ENCODE measurements at places on chromosomes 2 and 18. TPM values are rescaled to one million over a fixed set of nuclear protein-coding genes. Genes with fewer than 3 reads are reported as not detected.

FAM237A gene
- not detected for polyA plus RNA-seq

GRP gene
- polyA plus RNA-seq: 62.9 TPM

INO80B gene
- 34.9 TPM for polyA plus RNA-seq

ABCG5 gene
- polyA plus RNA-seq: 0.18 TPM

SESTD1 gene
- 49.8 TPM for polyA plus RNA-seq

FAM117B gene
- 26.8 TPM for polyA plus RNA-seq

EGR4 gene
- not detected for polyA plus RNA-seq

MXD1 gene
- polyA plus RNA-seq: 12.5 TPM

TSN gene
- 86.0 TPM for polyA plus RNA-seq

SRD5A2 gene
- 0.65 TPM for polyA plus RNA-seq

NAT8 gene
- 1.7 TPM for polyA plus RNA-seq

FSHR gene
- polyA plus RNA-seq: not detected

OSR1 gene
- polyA plus RNA-seq: 39.4 TPM

IGFBP2 gene
- polyA plus RNA-seq: 125 TPM

VSNL1 gene
- 18.0 TPM for polyA plus RNA-seq

PRSS56 gene
- not detected for polyA plus RNA-seq

METAP1D gene
- 22.7 TPM for polyA plus RNA-seq

TMEM214 gene
- polyA plus RNA-seq: 68.7 TPM

STPG4 gene
- polyA plus RNA-seq: 0.17 TPM

SLC11A1 gene
- polyA plus RNA-seq: 0.78 TPM

C2orf74 gene
- 12.4 TPM for polyA plus RNA-seq

EFR3B gene
- polyA plus RNA-seq: 10.5 TPM

NEU4 gene
- 0.55 TPM for polyA plus RNA-seq

EDAR gene
- polyA plus RNA-seq: 5.4 TPM

PARD6G gene
- 18.9 TPM for polyA plus RNA-seq

FEV gene
- not detected for polyA plus RNA-seq

B4GALT6 gene
- 22.7 TPM for polyA plus RNA-seq

KLHL41 gene
- 1.6 TPM for polyA plus RNA-seq

DPP4 gene
- polyA plus RNA-seq: 50.2 TPM

TRABD2A gene
- polyA plus RNA-seq: 23.5 TPM

GDF7 gene
- polyA plus RNA-seq: 0.33 TPM

CNGA3 gene
- 0.04 TPM for polyA plus RNA-seq

GRHL1 gene
- 6.4 TPM for polyA plus RNA-seq

EMX1 gene
- 0.18 TPM for polyA plus RNA-seq

UGT1A7 gene
- not detected for polyA plus RNA-seq

G6PC2 gene
- 0.09 TPM for polyA plus RNA-seq

EML6 gene
- 2.1 TPM for polyA plus RNA-seq

DYSF gene
- polyA plus RNA-seq: 22.8 TPM

TMEM200C gene
- polyA plus RNA-seq: 2.7 TPM

ZSWIM2 gene
- not detected for polyA plus RNA-seq

CTLA4 gene
- 0.17 TPM for polyA plus RNA-seq

HOXD4 gene
- polyA plus RNA-seq: 0.99 TPM

ASIC4 gene
- polyA plus RNA-seq: 0.11 TPM

CYTIP gene
- 1.6 TPM for polyA plus RNA-seq

SIX3 gene
- not detected for polyA plus RNA-seq

IL1A gene
- 0.08 TPM for polyA plus RNA-seq

SUCLG1 gene
- polyA plus RNA-seq: 110 TPM

PKDCC gene
- polyA plus RNA-seq: 183 TPM

Data from left lung (tissue), 14 donors.